ENCODE measurements at places on chromosomes 6 and 20.

DNA sequence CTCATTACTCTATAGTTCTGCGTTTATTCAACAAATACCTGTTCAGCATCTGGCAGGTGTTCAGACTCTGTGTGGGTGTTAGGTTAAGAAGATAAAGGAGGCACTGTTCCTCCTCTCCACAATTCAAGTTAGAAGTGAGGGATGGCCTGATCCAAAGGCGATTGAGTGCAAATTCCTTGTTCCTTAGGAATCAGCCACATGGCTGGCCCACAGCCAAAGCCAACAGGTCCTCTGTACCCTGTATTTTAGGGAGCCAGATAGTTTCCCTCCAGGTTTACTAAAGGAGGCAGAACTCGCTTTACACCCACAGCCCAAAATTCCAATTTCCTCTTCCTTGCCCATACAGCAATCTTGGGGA, 5.0 kb upstream of the CD40 start:
- no peak for DNase-seq

DNA sequence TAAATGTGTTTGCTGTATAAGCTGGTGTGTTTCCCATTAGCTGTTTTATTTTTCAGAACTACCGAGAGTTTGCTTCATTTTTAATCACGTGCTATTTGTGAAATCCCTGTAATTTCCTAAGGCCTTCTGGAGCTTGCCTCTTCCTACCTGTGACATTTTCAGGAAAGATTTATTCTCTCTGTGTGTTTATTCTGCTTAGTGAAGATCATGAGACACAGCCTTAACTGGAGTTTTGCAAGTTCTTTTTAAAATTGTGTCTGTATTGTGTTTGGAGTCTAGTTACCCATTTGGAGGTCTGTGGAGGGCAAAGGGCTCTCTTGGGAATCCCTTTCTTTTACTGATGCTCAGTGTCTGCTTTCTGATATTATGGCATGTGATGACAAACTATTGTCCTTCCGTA, 359.1 kb upstream of the FLRT3 start:
- DNase-seq, result no peak

GRCh38 chr6:156972145-156972544, 195.0 kb downstream of the ARID1B start:
- no peak for DNase-seq

DNA sequence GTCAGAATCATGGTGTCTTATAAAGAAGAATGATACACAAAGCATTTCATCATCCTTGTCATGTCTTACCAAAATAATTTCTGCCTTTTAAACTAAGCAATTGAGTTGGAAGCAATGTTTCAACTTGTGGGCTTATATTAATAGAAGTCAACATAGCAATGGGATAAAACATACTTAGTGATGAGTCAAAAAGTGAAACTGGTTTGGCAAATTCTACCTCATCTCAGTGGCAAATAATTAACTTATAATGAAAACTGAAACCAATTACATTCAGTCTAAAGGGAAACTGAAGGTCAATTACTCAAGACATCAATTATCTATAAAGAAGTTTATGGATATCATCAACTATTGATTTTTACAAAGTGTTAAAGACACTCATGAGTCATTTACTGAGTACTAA, 463.8 kb downstream of the BMP2 start:
- no peak for DNase-seq

GRCh38 chr6:30548375-30548774, 7.9 kb downstream of the GNL1 start:
- no peak for DNase-seq

- DNase-seq, result no peak
Measured at GRCh38 chr20:2169456-2170088, 67.9 kb downstream of the STK35 start.

GRCh38 chr6:4727671-4728435, 48.4 kb upstream of the CDYL start:
- no peak for DNase-seq

DNA sequence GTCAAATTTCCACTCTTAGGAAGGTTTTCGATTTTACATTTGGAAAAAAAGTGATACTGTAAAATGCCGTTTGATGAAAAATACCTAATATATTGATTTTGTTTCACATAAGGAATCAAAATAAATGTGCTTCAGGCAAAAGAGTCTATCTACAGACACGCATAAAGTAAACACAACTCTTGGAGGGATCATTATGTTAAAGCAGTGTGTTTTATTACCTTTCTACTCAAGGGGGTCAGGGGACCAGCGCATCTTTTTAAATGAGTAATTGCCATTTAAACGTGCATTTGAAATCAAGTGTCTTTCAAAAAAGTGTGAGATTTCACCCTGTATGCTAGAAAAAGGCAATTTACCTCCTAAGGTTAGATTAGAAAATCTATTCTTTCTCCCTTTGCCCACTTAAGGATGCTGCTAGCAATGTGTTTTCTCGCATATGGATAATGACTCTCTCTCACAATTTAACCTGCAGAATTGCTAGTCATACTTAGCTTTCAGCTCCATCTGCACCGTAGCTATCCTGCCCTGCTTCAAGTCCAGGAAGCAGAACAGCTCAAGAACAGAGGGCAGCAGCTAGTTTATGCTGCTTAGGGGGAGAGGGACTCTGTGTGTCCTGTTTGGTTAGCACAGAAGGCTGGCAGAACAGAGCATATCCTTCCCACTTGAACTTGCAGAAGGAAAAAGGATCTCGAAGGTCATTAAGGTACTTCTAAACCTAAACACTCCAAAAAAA, 35.0 kb downstream of the NKAIN2 start:
- DNase-seq, result no peak

GRCh38 chr20:32456869-32457478, 98.8 kb downstream of the ASXL1 start:
- peak; percentile 61 for DNase-seq

- no peak for DNase-seq
Measured at GRCh38 chr6:87054143-87054833, 40.6 kb downstream of the CGA start.

DNA sequence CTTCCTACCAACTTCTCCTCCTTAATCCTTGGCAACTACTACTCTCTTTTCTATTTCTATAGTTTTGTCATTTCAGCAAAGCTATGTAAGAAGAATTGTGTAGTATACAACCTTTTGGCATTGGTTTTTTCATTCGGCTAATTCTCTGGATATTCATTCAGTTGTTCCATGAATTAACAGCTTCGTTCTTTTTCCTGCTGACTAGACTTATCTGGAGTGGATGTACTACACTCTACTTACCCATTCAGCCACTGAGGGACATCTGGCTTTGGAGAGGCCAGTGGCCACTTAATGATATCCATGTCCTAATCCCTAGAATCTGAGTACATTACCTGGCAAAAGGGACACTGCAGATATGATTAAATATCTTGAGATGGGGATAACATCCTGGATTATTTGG, 623.9 kb downstream of the DOK5 start:
- DNase-seq, result no peak

DNA sequence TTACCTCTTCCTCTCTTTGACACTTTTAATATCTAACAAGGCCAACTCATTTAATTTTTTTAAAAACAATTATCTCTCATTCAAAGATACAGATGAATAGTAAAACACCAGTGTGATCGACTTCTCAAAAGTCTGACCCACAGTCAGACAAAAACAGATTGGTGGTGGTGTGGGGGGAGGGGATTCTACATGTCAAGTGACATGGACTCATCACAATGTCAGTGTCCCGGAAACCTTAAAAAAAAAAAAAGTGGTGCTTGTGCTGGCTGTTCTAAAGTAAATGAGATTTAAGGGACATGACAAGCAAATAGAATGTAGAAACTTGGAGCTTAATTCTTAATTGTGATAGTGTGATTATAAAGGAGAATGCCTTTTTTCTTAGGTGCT, 16.3 kb upstream of the RFPL4B start:
- DNase-seq, result no peak

DNA sequence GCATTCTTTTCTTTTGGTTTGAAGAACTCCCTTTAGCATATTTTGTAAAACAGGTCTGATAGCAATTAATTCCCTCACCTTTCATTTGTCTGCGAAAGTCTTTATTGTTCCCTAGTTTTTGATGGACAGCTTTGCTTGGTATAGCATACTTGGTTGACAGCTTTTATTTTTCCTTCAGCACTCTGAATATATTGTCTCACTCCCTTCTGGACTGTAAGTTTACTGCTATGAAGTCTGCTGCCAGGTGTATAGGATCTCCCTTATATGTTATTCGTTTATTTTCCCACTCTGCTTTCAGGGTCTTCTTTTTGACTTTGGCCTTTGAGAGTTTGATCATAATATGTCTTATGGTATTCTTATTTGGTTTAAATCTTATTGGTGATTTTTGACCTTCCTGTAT, 47.7 kb upstream of the SNAP91 start:
- DNase-seq, result no peak

DNA sequence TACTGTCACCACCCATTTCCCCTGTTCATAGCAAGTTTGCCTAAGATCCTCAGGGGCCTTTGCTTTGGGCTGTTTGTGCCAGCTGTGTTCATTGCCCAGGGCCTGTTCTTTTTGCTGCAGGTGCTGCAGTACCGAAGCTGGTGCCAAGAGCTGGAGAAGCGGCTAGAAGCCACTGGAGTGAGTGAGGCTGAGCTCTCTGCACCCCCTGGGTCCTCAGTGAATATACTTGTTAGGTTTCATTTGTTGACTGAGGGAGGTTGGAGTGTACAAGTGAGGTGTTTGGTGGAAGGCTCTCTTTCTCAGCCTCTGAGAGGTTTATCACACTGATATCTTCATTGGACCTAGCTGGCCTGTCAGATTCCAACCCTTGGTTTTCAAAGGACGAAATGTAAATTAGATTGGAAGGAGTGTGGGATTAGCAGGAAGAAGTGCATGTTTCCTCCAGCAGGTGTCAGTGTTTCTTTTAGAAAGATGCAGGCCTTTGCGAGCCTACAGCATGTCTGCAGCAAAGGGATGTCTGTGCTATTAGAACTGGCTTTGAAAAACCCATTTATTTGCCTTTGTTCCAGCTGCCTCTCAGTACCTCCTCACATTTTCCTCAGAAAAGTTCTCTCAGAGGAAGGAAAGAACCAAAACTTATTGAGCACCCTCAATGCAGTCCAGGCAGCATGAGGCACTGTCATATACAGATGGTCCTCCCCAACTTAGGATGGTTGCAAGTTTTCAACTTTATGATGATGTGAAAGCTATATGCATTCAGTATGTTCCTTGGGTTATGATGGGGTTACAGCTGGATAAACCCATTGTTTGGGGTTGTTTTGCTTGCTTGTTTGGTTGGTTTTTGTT, 8.3 kb downstream of the CEP250 start:
- DNase-seq, result peak; percentile 58

- no peak for DNase-seq
Measured at GRCh38 chr6:91079969-91080368, 493.1 kb upstream of the MAP3K7 start.

DNA sequence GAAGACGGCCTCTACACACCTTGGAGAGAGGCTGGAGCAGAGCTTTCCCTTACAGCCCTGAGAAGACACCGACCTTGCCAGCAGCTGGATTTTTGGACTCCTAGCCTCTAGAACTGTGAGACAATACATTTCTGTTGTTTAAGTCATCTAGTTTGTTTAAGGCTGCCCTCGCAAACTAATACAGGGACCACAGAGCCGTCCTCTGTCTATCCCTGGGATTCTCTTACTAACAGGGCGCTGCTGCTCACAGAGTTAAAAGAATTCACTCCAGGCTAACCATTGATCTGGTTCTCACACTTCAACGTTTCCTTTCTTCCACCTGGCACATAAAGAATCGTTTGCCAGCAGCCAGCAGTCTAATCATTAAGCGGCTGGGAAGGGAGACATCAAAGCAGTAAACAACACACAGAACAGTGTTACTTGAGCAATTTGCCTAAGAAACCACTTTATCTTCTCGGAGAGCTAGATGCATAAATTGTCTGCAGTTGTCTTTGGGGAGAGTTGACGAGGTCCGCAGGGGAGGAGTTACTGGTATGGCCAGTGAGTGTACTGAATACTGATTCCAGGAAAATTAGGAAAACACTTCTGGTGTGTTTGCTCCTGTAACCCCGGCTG, 103.5 kb upstream of the AKAP12 start:
- DNase-seq, result no peak

DNA sequence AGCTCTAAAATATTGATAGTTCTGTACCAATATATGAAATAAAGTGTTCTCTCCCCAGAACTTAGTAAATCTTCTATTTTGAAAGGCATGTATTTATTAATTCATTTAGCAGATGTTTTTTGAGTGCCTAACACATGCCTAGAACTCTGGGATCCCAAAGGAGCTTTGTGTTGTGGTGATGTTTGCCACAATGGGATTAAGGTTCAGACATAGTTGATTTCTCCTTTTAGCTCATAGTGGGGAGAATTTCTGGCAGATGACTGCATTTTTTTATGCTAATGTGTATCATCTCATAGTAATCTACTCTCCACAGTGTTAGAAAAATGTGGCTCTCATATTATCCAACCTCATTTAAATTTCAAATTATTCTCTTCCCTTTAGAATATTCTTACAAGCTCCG, 21.7 kb downstream of the MYB start:
- DNase-seq, result no peak

GRCh38 chr20:41546535-41546934, 71.6 kb downstream of the CHD6 start:
- no peak for DNase-seq

GRCh38 chr6:147711476-147711875, 203.0 kb downstream of the SAMD5 start:
- DNase-seq, result no peak

DNA sequence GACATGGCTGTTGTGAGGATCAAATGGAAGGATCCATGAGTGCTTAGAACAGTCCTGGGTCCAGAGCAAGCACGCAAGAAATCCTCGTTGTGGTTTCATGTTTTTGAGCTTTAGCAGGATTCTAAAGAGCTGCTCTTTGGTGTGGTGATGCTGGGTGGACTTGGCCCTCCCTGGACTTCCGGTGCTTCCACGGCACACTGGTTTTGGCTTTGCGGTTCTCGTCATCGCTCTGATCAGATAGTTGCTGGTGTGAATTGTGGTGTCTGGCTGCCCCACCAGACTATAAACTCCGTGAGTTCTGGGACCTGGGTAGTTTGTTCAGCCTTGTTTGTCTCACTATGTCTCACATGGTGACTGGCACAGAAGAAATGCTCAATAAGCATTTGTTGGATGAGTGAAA, 3.3 kb downstream of the HNF4A start:
- no peak for DNase-seq

DNA sequence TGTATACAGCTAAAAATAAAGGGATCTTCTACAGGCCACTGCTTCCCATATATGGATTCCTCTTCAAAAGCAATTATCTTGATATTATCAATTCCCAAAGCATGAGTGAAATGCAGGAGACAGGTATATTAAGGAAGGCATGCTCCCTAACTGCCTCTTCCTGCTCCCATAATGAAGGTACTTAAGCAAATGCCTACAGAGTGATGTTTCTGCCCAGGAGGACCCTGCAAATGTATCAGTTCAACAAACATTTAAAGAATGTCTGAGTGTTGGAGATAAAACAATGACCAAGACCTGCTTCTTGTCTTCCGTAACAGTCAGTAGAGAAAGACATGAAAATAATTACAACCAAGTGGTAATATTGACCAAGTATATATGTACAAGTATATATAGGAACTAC, 4.2 kb downstream of the UBE2J1 start:
- no peak for DNase-seq

- DNase-seq, result peak; percentile 49
Measured at GRCh38 chr6:35725721-35726438, 11.0 kb upstream of the ARMC12 start.

- no peak for DNase-seq
Measured at GRCh38 chr6:144467172-144467762, 182.1 kb downstream of the UTRN start.

All from posterior cingulate gyrus (tissue), 11 donors.